ENCODE measurements at places on chromosomes 1 and 21.

- peaks cover 62% of the 10 kb centered on the region for H3K4me1 ChIP-seq
- H3K27ac ChIP-seq: peak overlapping the region; percentile 51
- H3K27me3 ChIP-seq: no peaks in the 10 kb centered on the region
- DNase-seq: no peak
These were observed 300 bp downstream of the USP24 start for GRCh38 chr1:55214934-55215193.

DNA sequence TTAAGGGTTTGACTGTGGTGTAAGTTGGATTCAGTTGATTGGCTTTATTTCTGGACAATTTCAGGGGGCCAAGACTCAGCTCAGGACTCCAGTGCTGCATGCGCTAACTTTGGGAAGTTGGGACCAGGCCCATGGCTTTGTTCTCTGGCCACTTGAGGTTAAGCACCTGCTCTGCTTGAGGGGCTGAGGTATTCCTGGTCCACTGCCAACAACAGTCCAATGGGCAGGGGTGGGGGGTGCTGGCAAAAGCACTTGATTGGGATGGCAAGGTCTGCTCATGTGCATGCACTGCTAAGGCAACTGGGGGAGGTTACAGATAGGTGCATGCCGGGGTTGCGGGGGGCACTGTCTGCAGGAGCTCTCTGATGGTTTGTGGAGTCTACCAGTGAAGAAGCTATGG lies 52.6 kb upstream of the ASB17 start:
- H3K4me3 ChIP-seq: no peak overlapping the region
- H3K36me3 ChIP-seq: no peaks in the 10 kb centered on the region
- H3K27me3 ChIP-seq: no peaks in the 10 kb centered on the region
- H3K27ac ChIP-seq: no peak overlapping the region

GRCh38 chr1:88736633-88737248 lies 52.7 kb downstream of the PKN2 start:
- H3K4me3 ChIP-seq: no peak overlapping the region
- H3K36me3 ChIP-seq: peaks cover 30% of the 10 kb centered on the region
- H3K4me1 ChIP-seq: peaks cover 9% of the 10 kb centered on the region
- peak; percentile 17 for DNase-seq
- no peak overlapping the region for H3K27ac ChIP-seq

GRCh38 chr1:92587445-92587844 lies 100.7 kb upstream of the GFI1 start:
- H3K27me3 ChIP-seq: no peaks in the 10 kb centered on the region
- peaks cover 51% of the 10 kb centered on the region for H3K4me1 ChIP-seq
- peak; percentile 73 for DNase-seq
- no peak overlapping the region for H3K4me3 ChIP-seq
- peak overlapping the region; percentile 97 for H3K27ac ChIP-seq

DNA sequence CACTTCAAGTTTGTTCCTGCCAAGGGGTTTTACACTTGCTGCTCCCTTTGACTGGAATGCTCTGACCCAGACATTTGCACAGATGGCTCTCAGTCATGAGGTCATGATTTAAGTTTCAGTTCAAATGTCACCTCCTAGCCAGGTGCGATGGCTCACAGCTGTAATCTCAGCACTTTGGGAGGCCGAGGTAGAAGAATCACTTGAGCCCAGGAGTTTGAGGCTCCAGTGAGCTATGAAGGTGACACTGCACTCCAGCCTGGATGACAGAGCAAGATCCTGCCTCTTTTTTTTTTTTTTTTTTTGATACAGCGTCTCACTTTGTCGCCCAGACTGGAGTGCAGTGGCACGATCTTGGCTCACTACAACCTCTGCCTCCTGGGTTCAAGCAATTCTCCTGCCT lies 4.5 kb upstream of the ZMYM4 start:
- no peak for DNase-seq
- H3K4me3 ChIP-seq: no peak overlapping the region
- H3K27me3 ChIP-seq: peaks cover 6% of the 10 kb centered on the region
- peaks cover 11% of the 10 kb centered on the region for H3K4me1 ChIP-seq
- H3K27ac ChIP-seq: no peak overlapping the region

- peak; percentile 34 for DNase-seq
- H3K27ac ChIP-seq: no peak overlapping the region
- H3K27me3 ChIP-seq: peaks cover 20% of the 10 kb centered on the region
- peaks cover 3% of the 10 kb centered on the region for H3K4me1 ChIP-seq
- H3K36me3 ChIP-seq: no peaks in the 10 kb centered on the region
These were observed 89.2 kb downstream of the SLC35F3 start for GRCh38 chr1:233993651-233994050.

- no peak for DNase-seq
- H3K4me1 ChIP-seq: no peaks in the 10 kb centered on the region
- H3K36me3 ChIP-seq: no peaks in the 10 kb centered on the region
- H3K27ac ChIP-seq: no peak overlapping the region
- H3K4me3 ChIP-seq: no peak overlapping the region
These were observed 157.2 kb downstream of the PTGER3 start for GRCh38 chr1:70890408-70890807.

DNA sequence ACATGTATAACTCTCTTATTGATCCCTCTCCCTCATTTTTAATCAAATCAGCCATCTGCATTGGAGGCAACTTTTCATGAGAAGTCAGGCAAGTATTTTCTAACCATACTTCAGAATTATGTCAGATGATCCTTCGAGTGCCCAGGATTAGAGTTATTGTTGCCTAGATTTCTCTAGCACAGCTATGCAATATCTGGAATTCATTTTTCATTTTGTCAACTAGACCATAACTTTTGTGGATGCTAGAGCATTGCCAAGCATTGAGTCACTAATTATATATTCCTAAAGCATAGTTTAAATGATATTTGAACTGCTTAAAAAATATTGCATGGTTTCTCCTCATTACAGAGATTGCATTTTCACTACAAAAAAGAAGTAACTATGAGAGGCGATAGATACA lies 21.2 kb downstream of the HFM1 start:
- H3K4me1 ChIP-seq: no peaks in the 10 kb centered on the region
- no peak for DNase-seq
- no peak overlapping the region for H3K27ac ChIP-seq
- no peak overlapping the region for H3K4me3 ChIP-seq
- peaks cover 9% of the 10 kb centered on the region for H3K27me3 ChIP-seq

- H3K4me3 ChIP-seq: no peak overlapping the region
- H3K4me1 ChIP-seq: peaks cover 46% of the 10 kb centered on the region
- no peak overlapping the region for H3K27ac ChIP-seq
- DNase-seq: peak; percentile 55
- no peaks in the 10 kb centered on the region for H3K36me3 ChIP-seq
These were observed 34.8 kb downstream of the CD34 start for GRCh38 chr1:207876131-207876530.

DNA sequence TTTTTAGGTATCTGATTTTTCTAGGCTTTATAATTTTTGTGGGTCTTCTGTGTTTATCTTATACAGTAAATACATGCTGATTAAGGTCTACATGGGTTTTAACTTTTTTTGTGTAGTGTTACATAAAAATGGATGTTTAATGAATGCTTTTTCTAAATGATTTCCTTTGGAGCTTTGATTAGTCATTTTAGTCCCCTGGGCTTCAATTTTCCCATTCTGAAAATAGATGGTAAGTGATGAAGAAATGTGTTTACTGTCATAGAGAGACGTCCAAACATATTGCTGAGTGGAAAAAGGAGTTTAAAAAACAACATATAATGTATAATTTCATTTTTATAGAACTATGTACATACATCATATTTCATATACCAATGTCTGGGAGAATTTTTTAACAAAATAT lies 140.9 kb upstream of the HMCN1 start:
- DNase-seq: no peak
- no peaks in the 10 kb centered on the region for H3K27me3 ChIP-seq
- H3K4me1 ChIP-seq: peaks cover 14% of the 10 kb centered on the region

DNA sequence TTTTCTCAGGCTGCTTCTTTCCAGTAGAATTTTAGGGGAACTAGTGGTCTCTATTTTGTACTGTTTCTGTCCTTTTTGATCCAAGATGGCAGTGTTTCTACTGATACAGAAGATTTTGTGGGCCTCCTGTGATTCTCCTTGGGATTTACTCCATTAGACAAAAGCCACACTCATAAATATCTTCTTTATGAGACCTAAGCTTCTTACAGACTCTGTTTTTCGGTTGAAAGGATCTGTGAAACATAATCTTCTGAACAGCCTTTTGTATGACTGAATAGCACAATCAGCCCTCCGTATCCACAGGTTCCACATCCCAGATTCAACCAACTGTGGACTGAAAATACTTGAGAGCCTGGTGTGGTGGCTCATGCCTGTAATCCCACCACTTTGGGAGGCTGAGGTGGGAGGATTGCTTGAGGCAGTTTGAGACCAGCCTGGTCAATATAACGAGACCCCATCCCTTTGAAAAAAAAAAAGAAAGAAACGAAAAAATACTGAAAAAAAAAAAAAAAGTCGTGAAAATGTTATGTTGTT lies 10.8 kb upstream of the PSMD4 start:
- H3K4me1 ChIP-seq: no peaks in the 10 kb centered on the region
- no peaks in the 10 kb centered on the region for H3K27me3 ChIP-seq
- no peak for DNase-seq
- H3K36me3 ChIP-seq: peaks cover 50% of the 10 kb centered on the region

DNA sequence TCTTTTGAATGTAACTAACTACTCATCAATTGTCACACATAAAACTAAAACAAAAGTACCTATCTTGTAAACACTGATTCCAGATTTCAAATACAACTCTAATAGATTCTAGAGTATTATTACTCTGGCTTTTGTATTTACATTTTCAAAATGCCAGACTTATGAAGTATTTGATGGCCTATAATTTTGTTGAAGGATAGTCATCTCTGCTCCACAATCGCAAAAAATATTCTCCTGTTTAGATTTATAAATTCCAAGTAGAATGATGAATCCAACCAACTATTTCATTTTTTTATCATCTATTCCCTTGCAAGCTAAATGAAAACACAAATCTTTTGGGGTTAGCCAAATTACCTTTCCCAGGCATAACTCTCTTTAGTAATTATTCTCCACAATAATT lies 75.0 kb upstream of the GUCA2A start:
- peaks cover 74% of the 10 kb centered on the region for H3K36me3 ChIP-seq
- H3K4me1 ChIP-seq: peaks cover 40% of the 10 kb centered on the region
- H3K4me3 ChIP-seq: no peak overlapping the region
- no peaks in the 10 kb centered on the region for H3K27me3 ChIP-seq

DNA sequence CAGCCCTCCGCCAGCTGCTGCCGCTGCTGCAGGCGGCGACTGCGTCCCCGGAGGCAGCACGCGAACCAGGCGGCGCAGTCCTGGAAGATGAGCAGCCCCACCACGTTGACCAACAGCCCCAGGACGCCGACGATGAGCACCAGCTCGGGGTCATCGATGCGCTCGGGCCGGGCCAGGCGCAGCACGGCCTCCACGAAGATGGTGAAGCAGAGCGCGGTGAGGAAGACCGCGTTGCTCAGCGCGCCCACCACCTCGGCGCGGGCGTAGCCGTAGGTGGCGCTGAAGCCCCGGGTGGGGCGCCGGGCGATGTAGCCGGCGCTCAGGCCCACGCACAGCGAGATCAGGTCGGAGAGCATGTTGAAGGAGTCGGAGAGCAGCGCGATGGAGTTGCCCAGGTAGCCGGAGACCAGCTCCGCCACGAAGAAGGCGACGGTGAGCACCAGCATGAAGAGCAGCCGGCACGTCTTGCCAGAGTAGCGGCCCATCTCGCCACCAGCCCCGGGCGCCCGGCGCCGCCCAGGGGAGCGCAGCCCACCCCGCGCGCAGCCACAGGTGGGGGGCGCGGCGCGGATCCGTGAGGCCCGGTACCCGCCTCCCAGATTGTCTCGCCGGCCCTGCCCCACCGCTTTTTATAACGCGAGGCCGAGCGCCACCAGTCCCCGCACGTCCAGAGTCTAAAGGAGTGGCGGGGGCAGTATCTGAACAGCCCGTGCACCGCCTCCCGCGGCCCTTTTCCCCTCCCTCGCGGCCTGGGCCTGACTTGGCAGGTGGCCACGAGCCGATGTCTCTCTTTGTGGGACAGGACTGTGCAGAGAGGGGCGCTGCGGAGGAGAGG lies at the start of gene SLC30A10:
Gene SLC30A10, minus strand, starts transcription at position 602 of the 835 bp plus-strand sequence. Its CDS starts 117 bp downstream, at position 485.
- H3K36me3 ChIP-seq: no peaks in the 10 kb centered on the region
- H3K4me3 ChIP-seq: peak within 1 kb of the TSS; percentile 48
- H3K4me1 ChIP-seq: peaks cover 9% of the 10 kb centered on the region
- H3K27me3 ChIP-seq: peaks cover 35% of the 10 kb centered on the region
- no peak within 1 kb of the TSS for H3K27ac ChIP-seq
- peak; percentile 17 for DNase-seq

GRCh38 chr1:68188644-68189340 lies 43.5 kb downstream of the WLS start:
- no peaks in the 10 kb centered on the region for H3K36me3 ChIP-seq
- H3K27me3 ChIP-seq: peaks cover 6% of the 10 kb centered on the region
- no peaks in the 10 kb centered on the region for H3K4me1 ChIP-seq
- H3K27ac ChIP-seq: no peak overlapping the region
- H3K4me3 ChIP-seq: no peak overlapping the region
- no peak for DNase-seq

- H3K4me1 ChIP-seq: peaks cover 2% of the 10 kb centered on the region
- DNase-seq: no peak
- H3K27ac ChIP-seq: no peak overlapping the region
- no peaks in the 10 kb centered on the region for H3K36me3 ChIP-seq
- H3K27me3 ChIP-seq: peaks cover 4% of the 10 kb centered on the region
- H3K4me3 ChIP-seq: no peak overlapping the region
These were observed 47.4 kb downstream of the XCL1 start for GRCh38 chr1:168623831-168624230.

- DNase-seq: no peak
- H3K36me3 ChIP-seq: peaks cover 21% of the 10 kb centered on the region
- peaks cover 2% of the 10 kb centered on the region for H3K4me1 ChIP-seq
- H3K4me3 ChIP-seq: no peak overlapping the region
These were observed 35.6 kb downstream of the SMYD2 start for GRCh38 chr1:214316593-214316992.

DNA sequence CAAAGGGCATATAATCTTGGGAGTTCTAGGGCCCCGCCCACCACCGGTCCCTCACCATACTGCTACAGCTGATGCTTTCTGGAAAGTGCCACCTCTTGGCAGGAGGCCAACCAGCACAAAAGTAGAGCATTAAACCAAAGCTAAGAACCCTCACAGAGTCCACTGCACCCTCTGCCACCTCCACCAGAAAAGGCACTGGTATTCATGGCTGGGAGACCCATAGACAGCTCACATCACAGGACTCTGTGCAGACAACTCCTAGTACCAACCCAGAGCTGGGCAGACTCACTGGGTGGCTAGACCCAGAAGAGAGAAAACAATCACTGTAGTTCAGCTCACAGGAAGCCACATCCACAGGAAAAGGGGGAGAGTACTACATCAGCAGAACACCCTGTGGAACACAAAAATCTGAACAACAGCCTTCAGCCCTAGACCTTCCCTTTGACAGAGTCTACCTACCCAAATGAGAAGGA lies 10.8 kb downstream of the THEM4 start:
- peaks cover 65% of the 10 kb centered on the region for H3K36me3 ChIP-seq
- peaks cover 55% of the 10 kb centered on the region for H3K4me1 ChIP-seq
- H3K27ac ChIP-seq: peak overlapping the region; percentile 88
- no peaks in the 10 kb centered on the region for H3K27me3 ChIP-seq

GRCh38 chr1:8482979-8483381 lies 165.1 kb downstream of the SLC45A1 start:
- H3K4me1 ChIP-seq: peaks cover 9% of the 10 kb centered on the region
- no peaks in the 10 kb centered on the region for H3K27me3 ChIP-seq
- no peak overlapping the region for H3K4me3 ChIP-seq
